ENCODE measurements at places on chromosomes 7 and 10. TPM values are rescaled to one million over a fixed set of nuclear protein-coding genes. Genes with fewer than 3 reads are reported as not detected.

Gene TMEM72
- total RNA-seq: not detected

Gene ETV1
- total RNA-seq: 8.9 TPM

Gene MCM10
- 0.54 TPM for total RNA-seq

Gene DNAJC2
- total RNA-seq: 28.1 TPM

Gene GPR37
- total RNA-seq: 0.22 TPM

Gene TDRD1
- total RNA-seq: 0.67 TPM

Gene CYP3A5
- 1.2 TPM for total RNA-seq

Gene EN2
- total RNA-seq: not detected

Gene VWA2
- total RNA-seq: 0.22 TPM

Gene HMX3
- not detected for total RNA-seq

Gene SNCG
- 40.2 TPM for total RNA-seq

Gene ENTPD1
- total RNA-seq: 15.6 TPM

Gene CLRN3
- total RNA-seq: not detected

Gene EPO
- total RNA-seq: not detected

Gene SMO
- total RNA-seq: 12.1 TPM

Gene NODAL
- total RNA-seq: not detected

Gene PTEN
- 112 TPM for total RNA-seq

All from thyroid gland (tissue), 4 donors.